ENCODE measurements at places on chromosomes 4 and X.

GRCh38 chr4:85496126-85496849 lies 21.3 kb downstream of the ARHGAP24 start:
- DNase-seq: no peak

- peak; percentile 7 for DNase-seq
These were observed 64.8 kb downstream of the GLRA3 start for GRCh38 chr4:174764105-174764729.

- DNase-seq: peak; percentile 13
These were observed 7.0 kb downstream of the AMMECR1 start for GRCh38 chrX:110310896-110311295.

DNA sequence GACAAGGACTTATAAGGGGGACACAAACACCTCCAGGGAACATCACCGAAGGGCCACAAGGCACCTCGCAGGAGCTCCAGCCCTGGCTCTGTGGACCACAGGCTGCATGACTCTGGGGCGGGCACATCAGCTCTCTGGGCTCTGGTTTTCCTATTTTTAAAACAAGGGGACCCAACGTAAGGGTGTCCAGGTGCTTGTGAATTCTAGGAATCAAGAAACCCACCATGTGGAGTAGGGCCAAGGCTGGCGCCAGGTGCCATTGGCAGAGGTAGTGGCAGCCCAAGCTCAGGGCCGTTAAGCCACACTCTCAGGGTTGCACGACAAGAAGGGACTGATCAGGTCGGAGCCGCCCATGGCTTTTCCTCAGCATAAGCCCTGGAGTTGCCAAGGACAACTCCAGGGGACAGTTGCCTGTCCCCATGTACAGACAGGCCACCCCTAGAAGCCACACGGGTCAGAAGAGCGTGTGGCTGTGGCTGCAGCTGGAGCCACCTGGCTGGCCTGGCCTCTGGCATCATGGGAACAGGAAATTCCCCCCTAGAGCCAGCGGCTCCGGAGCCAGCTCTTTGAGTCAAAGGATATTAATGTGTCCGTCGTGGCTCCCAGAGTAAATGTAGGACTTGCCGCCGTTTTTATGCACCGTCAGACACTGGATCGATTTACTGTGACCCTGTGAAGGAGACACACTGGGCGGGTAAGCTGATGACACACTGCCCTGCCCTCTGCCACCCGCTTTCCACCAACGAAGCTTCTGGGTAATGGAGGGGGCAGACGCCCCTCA lies 32.5 kb downstream of the WDR1 start:
- no peak for DNase-seq

DNA sequence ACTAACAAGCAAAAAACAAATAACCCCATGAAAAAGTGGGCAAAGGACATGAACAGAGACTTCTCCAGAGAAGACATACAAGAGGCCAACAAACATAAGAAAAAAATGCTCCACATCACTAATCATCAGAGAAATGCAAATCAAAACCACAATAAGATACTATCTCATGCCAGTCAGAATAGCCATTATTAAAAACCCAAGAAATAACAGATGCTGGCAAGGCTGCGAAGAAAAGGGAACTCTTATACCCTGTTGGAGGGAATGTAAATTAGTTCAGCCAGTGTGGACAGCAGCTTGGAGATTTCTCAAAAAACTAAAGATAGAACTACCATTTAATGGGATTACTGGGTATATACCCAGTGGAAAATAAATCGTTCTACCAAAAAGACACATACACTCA lies 79.6 kb downstream of the MAPK10 start:
- no peak for DNase-seq

- DNase-seq: no peak
These were observed 4.7 kb downstream of the THAP9 start for GRCh38 chr4:82905205-82905604.

- no peak for DNase-seq
These were observed 24.1 kb downstream of the FHL1 start for GRCh38 chrX:136171420-136171819.

- DNase-seq: no peak
These were observed 3.8 kb downstream of the PLAC1 start for GRCh38 chrX:134654398-134655012.

DNA sequence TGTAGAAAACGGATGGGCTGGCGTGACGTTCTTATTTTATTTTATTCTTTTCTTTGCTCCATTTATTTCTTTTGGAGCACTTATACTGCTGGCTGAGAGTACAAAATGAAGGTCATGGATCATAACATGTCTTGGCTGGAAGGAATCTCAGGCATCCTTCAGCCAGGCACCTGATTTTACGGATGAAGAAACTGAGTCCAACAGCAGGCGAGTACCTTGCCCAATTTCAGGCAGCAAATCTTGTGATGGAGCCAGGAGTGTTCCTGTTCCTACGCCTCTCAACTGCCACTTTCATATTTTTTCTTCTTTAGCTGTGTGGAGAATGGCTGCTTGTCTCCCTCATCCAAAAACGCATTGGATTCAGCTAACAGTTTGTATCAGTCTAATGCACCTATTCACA lies 332.1 kb upstream of the IGFBP7 start:
- no peak for DNase-seq

DNA sequence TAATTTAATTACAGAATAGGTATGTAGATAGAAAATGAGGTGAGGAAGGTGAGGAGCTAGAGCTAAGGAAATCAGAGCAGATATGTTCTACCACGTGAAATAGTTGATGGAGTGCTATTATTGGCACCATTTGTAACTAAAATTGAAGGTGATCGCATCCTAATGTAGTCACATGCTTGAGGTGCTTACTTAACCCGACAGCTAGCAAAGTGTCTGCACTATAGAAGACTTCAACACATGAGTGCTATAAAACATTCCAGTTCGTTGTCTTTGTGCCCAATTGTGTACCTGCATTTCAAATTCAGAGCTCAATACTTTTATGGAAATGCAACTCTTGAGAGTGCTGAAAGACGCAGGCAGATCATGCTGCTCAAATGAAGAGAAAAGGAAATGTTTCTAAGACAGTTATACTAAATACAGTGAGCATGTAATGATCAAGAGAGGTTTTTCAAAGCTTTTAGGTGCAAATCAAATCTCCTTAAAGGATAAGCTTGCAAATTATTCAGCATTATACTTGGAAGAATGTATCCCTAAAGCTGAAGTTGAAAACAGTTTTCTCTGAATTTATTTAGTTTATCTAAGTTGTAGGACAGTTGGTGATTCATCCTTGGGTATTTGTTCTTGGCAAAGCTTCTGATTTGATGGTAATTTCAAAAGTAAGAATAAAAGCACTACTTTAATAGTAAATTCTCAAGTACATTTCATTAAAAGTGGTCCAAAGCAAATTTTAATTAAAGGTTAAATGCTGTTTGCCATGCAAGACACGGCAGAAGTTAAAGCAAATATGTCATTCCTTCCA lies 223.9 kb upstream of the EPHA5 start:
- DNase-seq: no peak

DNA sequence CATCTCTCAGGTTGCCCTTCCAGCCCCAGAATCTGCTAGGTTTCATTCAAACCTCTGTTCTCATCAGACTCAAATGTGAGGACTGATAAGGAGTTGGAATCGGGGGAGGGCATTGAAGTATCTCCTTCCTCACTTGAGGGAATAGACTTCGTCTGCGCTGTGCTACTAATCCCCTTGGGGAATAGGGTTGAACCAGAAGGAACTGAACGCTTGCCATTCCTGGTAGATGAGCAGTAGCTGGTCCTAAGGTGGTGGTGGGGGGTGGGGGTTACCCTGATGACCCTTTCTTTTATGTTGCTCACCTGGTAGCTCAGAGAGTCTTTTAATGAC lies 692 bp upstream of the SLC9A7 start:
- DNase-seq: no peak

DNA sequence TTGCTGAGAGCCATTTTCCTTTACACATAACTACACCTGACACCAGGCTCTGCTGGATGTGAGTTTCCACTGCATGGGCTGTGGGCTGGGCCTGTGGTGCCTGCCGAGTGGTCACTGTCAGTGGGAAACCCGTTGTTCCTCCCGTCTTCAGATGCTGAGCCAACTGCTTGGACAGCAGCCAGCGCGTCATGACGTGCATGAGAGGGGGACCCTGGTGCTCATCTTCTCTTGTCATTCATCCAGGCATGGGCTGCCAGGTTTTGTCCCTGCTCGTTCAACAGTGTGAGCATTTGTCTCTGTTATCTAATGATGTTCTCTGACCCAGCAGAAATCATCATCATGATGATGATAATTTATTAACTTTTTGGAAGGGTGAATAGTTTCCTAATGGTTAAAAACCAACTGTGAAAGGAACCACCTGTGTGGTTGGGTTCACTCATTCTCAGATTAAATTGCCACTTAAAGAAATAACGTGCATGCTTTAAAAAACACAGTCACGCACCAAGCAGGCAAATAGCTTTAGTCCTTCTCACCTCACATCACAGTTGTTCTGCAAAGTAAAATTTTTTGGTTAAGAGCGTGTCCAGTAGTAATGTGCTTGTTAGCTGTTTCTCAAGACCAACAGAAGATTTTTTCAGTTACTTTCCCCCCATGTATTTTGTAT lies 19.9 kb upstream of the CLDN34 start:
- DNase-seq: no peak

DNA sequence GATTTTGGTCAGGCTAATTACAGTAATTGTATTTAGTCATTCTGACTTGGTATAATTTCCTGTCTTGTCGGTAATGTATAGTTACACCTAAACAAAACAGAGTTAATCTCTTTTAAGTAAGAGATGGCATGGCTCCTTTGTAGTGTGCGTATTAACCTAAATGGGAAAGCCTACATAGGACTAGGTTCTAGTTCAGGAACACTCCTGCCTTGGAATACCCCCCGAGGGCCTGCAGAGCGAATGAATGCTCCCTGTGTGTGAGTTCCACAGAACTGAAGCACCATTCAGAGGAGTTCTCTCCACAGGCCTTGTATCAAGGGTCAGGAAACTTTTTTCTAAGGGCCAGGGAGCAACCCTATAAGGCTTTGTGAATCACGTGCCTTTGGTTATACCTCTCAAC lies 44.9 kb upstream of the STIM2 start:
- no peak for DNase-seq

DNA sequence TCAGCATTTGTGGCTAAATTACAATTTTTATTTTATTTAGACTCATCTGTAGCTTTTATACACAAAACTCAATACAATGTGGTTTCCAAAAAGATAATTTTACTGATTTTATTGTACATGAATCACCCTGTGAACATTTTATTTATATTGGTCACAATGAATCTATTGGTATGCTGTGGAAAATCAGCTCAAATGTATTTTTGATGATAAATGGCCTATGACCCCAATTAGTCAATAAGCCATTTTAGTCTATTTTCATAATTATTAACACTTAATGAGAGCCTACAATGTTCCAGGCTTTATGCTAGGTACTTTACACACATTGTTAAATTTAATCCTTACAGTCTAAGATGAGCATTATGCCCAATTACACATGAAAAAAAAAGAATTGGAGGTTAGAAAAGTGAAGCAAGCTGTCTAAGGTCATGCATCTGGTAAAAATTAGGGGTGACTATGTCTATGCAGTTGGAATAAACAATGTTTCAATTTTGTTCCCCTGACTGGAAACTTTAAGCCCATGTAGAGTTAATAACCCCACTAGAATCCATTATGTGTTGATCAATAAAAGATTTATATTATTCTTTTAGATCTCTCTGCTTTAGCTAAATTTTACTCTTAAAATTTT lies 344.7 kb downstream of the PABPC4L start:
- DNase-seq: no peak

All from naive thymus-derived CD4-positive, alpha-beta T cell (primary cell).